ENCODE measurements at places on chromosomes 5 and 9.

DNA sequence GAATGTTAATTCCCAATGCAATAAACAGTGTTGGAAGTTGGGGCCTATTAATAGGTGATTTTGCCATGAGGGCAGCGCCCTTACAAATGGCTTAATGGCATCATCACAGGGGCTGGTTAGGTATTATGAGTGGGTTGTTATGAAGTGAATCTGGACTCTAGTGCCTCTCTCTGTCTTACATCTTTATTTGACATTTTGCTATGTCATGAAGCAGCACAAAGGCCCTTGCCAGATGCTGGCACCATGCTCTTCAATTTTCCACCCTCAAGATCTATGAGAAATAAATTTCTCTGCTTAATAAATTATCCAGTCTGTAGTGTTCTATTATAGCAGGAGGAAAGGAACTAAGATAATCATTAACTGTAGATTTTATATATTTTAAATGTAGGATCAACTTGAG lies 1098.7 kb upstream of the NUDT12 start:
- DNase-seq = no peak

- DNase-seq = no peak
Measured at GRCh38 chr5:150582241-150583109, 58.0 kb upstream of the SYNPO start.

GRCh38 chr9:92254381-92255337 lies 38.8 kb downstream of the IARS1 start:
- DNase-seq = no peak

DNA sequence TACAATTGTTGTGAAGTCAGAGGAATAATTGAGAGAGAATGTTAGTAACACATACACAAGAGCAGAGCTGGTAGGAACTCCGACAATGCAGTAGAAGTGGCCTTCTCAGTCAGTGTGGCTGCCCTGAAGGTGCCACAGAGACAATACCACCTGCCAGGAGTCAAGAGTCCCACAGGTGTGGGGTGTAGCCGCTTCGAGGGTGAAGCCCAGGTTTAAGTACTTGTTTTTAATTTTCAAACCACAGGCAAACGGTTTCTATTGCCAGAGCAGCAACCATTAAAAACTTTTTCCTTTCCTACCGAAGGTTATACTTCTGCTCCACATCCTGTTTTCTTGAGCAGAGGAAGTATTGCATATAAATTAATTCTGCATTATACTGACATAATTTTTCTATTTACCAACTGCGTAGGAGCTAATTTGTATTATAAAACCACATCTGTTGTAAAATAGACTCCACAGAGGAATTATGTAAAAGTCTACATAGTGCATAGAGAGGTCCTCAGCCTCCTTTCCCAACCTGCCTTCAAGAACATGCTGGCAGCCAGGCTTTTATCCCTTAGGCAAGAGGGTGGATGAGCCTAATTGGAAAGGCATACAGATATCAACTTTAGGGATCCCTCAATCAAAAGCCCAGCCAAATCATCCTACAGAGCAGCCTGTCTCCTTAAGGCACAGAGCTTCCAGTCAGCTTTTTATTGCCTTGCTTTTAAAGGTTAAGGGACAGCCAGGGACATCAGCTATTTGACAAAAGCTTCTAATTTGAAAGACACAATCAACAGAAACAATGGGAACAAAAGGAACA lies 12.9 kb upstream of the ACTBL2 start:
- no peak for DNase-seq

GRCh38 chr5:76367623-76368371 lies 35.3 kb upstream of the IQGAP2 start:
- DNase-seq = no peak

Measured in stimulated activated CD4-positive, alpha-beta T cell treated with anti-CD3 and anti-CD28 coated beads, TNF-alpha, amount 100 ng/mL, for 4 hours (primary cell).